ENCODE measurements at places on chromosomes 1 and 21.

- no peak for DNase-seq
These were observed 10.2 kb downstream of the EEIG2 start for GRCh38 chr1:108570128-108570527.

DNA sequence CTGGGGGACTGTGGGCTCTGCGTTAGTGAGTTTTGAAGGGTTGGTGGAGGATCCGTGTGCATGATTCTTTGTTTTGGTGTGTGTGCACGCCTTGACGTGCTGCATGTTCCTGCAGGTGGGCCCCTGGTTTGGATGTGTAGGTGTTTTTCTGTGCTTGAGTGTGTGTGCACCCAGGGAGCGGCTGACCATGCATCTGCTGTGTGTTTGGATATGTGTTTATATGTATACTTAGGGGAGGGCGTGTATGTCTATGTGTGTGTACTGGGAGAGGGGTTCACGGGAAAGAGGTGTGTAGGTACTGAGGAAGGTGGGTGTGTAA is 1.1 kb downstream of the VANGL2 start:
- DNase-seq = no peak

DNA sequence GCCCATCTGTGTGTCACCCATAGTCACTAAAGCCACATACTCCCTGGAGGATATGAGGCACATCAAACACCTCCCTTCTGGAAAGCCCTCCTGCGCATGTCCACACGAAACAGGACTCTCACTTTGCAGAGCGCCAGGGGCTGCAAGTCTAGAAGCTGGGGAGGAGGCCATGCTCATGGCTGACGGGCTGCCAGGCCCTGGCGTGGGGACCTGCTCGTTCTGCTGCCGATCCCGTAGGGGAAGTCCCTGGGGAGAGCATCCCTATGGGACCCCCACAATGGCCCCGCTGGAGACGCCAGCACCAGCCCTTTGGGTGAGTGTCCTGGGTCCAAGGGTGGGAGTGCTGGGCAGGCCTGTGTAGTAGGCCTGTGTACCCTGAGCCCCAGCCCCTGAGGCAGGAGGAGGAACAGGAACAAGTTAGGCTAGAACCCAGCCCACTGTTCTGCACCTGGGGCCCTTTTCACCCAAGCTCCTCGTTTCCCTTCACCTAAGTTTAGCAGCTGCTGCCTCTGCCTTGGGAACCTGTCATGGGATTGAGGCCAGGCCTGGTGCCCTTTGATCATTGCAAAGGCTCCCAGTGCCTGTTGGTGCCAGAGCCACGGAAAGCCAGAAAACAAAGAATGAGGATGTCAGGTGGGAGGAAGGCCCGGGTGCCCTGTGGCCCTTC is 9.9 kb downstream of the FAM3B start:
- no peak for DNase-seq

- no peak for DNase-seq
These were observed 251.1 kb upstream of the ADGRL2 start for GRCh38 chr1:81549588-81550127.

DNA sequence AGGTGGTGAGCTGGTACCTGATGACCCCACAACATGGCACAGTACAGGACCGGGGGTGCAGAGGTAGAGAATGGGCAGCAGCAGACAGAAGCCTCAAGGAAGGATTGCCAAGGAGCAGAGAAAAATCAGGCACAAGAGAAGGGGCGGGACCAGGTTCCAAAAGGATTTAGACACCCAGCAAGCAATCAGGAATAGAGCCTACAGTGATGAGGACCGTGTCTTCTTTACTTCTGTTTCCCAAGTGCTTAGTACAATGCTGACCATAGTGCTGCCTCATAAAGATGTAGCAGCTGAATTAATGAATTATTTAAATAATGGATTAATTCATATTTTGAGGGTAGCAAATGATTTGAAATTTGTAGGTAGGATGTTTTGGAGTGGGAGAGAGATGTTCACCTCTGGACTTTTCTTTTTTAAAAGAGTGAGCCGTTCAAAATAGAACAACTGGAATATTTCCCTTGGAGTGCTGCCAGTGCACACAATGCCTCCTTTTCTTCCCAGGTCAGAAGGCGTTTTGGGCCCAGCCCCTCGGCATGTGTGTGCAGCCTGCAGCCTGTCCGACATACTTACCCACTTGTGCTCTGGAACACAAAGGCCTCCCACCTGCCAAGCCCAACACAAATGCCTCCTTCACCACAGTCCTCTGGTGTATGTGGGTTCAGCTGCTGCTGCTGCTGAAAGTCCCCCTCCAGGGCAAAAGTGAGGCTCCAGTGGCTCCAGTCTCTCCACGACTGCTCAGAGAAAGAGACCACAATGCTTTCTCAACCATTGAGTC is 19.6 kb downstream of the KANK4 start:
- DNase-seq = no peak

DNA sequence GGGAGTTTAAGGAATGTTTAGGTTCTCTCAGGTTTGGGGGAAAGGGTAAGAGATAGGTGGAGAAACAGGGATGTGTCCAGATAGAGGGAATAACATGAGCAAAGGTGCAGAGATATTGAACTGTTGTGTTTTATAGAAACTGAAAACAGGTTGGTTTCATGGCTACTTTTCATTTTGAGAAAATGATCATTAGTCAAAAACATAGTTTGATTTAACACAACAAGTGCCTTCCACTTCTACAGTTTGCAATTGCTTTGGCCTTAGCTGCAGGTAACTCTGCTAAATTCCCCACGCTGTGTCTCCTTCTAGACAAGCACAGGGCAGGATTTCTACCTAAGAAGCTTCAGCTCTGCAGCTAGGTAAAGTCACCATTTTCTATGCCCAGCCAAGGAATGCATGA is 124.9 kb downstream of the RGS2 start:
- no peak for DNase-seq

DNA sequence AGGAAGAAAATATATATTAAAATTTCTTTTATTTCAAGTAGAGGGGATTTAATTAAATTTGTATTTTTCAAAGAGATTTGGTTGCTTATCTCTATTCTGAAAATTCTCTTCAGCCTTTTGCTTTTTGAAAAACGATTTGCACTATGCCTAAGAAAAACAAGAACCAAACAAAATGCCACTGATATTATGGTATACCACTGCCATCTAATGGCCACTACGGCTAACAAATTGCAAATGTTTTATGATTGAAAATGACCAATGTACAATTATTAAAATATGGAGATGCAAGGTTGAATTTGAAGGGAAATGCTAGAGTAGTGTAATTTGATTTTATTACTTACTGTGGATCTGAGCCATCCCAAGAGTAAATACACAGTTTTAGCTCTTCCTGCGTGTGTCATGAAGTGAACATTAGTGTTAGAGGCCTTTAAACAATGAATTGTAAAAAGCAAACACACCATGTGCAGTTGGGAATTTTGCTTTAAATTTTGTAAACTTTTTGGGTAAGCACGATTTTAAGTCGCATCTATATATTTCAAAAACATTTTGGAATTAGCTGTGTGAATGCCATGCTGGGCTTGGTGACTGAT is 137.4 kb upstream of the USP25 start:
- no peak for DNase-seq

DNA sequence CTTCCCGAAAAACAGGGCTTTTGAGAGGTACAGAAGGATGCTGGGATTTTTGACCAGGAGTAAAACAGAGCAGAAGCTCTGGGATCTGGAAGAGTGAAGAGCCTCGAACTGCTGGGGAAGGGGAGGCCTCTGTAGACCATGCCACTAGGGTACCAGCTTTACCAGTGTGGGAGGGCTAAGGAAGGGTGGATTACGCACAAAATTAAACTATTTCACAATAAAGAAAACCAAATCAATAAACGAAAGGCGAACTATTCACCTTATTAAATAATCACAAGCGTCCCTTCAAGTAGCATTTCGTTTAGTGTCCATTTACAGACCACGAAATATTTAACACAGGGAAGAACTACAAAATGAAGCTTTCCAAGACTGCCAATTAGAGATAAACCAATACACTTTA is 723 bp downstream of the CZIB start:
- no peak for DNase-seq

- DNase-seq = no peak
These were observed 22.7 kb downstream of the DLGAP3 start for GRCh38 chr1:34906756-34907155.

DNA sequence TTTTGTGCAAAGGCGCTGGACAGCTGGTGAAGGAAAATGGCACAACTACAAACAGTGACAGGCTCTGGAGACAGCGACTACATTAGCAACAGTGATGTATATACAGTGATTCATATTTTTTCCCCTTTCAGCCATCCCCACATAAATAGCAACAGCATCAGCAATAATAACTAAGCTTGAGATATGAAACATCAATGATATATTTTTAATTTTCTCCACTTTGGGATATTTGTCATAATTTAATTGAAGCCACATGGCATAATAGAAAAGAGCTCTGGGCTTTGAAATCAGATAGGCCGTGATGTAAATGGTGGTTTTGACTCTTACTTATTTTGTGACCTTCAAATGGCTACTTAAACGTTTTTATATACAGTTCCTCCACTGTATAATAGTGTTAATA is 764.3 kb upstream of the PRMT6 start:
- no peak for DNase-seq

GRCh38 chr1:207867136-207868109 is 43.5 kb downstream of the CD34 start:
- DNase-seq = no peak

DNA sequence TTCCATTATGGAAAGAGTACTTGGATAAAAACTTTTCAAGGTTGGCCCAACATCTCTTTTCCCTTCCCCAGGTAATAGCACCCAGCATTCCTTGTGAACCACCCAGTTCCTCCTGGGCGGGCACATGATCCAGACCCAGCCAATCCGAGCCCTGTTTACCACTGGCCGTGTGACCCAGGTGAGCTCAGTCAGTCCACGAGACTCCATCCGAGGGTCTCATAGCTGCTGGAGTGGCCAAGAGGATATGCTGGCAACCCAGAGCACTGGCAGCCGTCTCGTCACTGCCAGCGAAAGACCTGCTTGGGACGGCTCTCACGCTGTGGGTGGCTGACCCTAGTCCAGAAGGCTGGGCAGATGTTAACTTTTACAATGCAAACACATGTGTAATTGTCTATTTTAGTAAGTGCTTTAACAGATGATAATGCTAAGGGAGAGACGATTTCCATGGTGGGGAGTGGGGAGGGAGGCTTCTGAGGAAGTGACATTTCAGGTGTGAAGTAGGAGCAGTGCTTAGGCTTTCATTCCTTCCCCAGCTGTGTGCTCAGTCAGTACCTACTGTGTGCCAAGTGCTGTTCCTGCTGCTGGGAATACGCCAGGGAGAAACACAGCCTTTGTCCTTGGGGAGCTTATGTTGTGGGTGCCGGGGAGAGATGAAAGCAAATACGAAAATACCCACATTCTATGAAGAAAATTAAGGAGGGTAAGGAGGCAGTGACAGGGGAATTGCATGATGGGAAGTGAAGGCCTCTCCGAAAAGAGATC is 24.5 kb downstream of the PARK7 start:
- DNase-seq = no peak

- no peak for DNase-seq
These were observed 21.2 kb upstream of the FAM131C start for GRCh38 chr1:16094453-16095158.

GRCh38 chr1:27536010-27536757 is 46.2 kb upstream of the WASF2 start:
- DNase-seq = no peak

DNA sequence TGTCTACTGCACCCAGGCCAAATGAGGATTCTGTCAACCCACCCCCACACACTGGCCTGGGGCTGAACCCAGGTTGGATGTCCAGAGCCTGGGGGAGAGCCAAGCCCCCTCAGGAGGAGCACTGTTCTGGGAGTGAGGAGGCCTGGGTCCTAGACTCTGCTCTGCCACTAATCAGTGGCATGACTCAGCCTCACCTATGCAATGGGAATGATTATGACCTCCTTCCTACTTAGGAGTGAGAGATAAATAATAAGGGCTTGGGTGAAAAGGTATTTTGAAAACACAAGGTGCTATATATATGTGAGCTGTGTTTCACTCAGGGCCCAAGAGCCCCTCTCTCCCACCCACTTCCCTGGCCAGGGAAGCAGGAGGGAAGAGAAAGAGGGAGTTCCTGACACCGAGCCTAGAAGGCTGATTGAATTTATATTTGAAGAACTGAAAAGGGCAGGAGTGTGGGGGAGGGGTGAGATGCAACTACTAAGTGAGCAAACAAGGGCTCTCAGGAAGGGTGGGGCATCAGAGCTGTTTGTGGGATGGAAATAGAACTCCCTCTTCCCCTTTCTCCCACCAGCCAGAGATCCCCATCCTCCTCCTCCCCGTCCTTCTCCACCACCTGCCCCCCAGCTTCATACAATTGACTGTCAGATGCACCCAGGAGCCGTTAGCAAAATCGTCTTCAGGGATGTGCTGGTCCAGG is 8.2 kb downstream of the IGSF9 start:
- no peak for DNase-seq

DNA sequence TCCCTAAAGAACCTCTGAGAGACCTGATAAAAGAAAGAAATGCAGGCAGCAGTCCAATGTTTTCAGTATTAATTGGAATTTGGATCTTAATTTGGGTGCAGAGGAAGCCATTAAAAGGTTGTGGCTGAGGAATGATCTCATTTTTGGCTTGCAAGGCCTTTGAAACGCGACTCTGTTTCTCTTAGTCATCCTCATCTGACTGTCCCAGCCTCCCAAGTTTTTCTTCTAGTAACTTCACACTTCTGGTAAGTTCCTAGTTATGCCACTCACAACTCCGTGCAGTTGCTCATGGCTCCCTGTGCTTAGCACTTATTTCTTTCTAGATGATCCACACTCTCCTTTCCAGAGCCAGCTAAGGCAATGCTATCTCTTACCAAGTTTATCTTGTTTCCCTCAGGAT is 147.4 kb upstream of the USP24 start:
- no peak for DNase-seq

- DNase-seq = no peak
These were observed 15.2 kb downstream of the CHML start for GRCh38 chr1:241624935-241625334.

DNA sequence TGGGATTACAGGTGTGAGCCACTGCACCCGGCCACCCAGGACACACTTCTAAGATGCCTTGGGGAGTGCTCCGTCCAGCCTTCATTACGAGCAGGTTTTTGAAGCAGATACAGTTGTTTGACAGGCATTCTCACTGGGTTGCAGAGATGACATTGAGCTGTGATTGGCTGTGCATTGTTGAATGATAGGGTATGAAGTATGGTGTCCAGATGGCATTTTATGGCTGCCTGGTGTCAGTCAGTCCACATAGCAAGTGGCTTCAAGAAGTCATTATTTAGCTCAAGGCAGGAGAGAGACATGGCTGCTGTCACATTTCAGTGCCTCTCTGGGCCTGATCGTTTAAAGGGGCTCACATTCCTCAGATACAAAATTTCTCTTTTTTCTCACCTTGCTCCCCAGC is 14.8 kb upstream of the PADI2 start:
- DNase-seq = no peak

DNA sequence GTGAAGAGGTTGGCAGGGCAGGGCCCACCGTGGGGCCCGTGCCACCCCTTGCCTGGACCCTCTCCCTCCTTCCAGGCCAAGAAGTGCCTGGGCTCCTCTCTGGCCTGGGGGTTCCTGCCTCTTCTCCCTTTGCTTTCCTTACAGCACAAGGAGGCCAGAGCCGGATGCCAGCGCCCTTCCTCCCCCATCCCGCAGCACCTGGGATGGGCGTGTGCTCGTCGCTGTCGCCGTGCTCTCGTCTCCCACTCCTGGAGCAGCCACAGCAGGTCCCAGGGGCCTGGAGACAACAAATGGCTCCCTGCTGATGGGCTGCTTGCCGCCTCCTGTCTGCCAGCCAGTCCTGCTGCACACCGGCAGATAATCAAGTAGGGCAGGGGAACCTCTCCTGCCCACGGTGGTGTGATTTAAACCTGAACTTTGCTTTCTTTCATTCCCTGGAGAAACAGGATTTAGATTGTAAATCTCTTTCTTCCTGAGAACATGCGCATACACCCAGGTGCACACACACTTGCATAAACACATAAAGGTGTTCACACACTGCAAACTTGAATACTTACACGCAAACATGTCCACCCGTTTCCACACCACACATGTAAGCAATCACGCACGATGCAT is 50.8 kb upstream of the POU3F1 start:
- DNase-seq = no peak

All from stimulated activated CD8-positive, alpha-beta memory T cell treated with anti-CD3 and anti-CD28 coated beads, Interleukin-15, amount 100 ng/mL, for 48 hours (primary cell).